ENCODE measurements at places on chromosomes 3 and 15.

DNA sequence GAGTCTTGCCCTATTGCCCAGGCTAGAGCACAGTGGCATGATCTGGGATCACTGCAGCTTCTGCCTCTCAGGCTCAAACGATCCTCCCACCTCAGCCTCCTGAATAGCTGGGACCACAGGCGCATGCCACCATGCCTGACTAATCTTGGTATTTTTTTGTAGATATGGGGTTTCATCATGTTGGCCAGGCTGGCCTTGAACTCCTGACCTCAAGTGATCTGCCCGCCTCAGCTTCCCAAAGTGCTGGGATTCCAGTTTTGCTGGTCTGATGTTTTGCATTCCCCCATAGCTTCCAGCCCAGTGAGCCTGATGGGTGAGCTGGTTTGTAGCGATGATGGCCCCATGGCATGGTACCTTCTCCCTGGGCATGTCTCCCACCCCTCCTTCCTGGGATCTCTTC lies 4.7 kb upstream of the MESP1 start:
- DNase-seq = no peak

- no peak for DNase-seq
Measured at GRCh38 chr3:126320517-126321293, 36.5 kb downstream of the KLF15 start.

- DNase-seq = no peak
Measured at GRCh38 chr3:48555231-48555948, 1.2 kb downstream of the PFKFB4 start.

GRCh38 chr3:12809001-12809400 lies 12.5 kb downstream of the CAND2 start:
- no peak for DNase-seq

DNA sequence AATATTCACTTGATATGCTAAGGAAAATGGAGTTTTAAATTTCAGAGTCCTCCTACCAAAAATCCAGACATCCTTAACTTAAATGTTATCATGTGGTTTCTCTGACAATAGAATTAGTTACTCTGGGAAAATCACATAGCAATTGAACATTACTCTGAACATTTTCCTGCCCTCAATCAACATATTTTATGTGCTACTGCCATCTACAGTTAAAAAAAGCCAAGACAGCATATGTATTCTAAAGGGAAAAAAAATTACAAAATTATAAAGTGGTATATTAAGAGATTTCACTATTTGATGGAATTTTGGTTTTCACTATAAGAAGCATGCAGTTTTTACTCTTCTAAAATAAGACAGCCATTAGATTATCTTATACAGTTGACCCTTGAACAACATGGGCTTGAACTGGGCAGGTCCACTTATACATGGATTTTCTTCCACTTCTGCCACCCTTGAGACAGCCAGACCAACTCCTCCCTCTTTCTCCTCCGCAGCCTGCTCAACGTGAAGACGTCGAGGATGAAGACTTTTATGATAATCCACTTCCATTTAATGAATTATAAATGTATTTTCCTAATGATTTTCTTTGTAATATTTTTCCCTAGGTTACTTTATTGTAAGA lies 122.3 kb downstream of the ATP1B3 start:
- DNase-seq = no peak

DNA sequence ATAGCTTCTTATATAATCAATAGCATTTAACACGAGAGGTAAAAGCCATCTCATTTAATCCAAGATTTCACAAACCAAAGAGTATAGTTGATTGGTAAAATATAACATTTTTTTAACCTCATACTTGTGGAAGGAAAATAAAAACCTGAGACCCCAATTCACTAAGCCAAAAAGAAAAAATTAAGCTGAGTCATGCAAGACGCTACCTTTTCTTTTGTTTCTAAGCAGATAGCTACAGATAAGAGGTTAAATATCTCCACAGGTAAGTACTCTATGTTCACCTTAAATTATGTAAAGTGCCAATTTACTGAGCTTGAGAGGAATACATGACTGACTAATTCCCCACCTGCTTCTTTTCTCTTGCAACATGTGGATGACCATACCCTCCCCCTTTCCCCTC lies 656.4 kb downstream of the MECOM start:
- no peak for DNase-seq

GRCh38 chr15:27527490-27528067 lies 556.6 kb downstream of the GABRG3 start:
- DNase-seq = no peak

DNA sequence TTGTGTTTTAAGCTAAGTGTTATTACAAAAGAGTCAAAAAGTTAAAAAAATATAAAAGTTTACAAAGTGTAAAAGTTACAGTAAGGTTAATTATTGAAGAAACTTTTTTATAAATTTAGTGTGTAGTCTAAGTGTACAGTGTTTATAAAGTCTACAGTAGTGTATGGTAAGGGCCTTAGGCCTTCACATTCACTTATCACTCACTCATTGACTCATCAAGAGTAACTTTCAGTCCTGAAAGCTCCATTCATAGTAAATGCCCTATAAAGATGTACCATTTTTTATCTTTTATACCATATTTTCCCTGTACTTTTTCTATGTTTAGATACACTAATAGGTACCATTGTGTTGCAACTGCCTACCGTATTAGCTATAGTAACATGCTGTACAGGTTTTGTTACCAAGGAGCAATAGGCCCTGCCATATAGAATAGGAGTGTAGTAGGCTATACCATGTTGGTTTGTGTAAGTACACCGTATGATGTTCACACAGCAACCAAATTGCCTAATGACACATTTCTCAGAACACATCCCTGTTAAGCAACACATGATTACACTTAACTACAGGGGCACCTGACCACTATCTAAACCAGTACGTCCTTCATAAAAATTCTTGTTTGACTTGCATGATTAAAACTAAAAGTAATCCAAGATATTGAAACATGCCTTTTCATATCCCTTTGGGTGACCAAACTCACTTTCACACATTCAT lies 17.2 kb downstream of the RAD18 start:
- DNase-seq = no peak

- no peak for DNase-seq
Measured at GRCh38 chr3:55812394-55813013, 325.4 kb upstream of the WNT5A start.

DNA sequence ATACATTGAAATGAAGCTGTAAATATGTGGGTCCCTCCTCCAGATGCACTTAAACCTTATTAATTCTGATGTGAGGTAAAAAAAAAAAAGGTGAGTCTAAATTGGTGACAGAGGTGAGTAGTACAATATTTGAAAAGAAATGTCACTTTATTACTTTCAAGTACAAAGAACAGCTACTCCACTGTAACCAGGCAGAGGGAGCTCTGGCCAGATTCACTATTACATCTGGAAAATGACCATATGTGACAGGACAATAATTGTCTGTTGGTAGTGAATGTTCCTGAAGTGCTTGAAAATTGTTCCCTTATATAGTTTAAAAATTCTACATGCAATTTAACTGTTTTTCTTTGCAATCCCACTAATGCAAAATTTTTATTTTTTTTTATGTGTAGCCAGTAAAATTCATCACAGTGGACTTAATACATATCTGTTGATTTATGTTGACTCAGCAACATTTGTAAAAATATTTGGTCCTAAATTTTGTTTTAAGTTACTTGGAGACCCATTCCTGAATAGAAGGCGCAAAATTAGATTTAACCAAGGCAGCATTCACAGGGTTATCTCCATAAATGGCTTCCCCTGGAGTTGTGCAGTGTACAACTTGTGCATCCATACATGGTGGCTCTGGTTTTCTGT lies 231.9 kb upstream of the TBC1D5 start:
- DNase-seq = no peak

DNA sequence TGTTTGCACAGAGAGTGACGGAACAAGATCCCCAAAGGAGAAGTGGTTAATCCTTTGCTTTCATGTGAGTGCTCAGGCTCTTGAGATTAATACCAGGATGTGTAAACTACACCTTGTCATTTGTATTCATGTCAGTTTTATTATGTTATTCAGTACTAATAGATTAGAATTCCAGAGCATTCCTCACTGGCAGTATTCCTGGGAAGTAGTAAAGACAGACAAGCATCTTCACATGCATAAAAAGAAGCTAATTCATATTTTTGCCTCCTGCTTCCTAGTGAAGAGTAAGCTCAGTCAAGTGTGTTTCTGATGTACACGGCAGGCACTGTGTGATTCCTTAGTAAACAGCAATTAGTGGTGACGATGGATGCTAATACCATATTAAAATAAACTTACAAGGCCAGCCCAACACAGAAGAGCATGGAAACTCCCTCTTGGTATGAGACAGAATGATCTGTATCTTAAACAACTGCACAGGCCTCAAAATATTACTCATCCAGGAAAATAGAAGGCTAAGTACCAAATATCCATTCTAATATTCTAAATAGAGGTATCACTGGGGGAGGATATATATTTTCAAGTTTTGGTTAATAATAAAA lies 336.8 kb upstream of the MCTP2 start:
- no peak for DNase-seq
